ENCODE measurements at places on chromosomes 5 and 9.

- no peak for DNase-seq
Observed at GRCh38 chr5:29079771-29080170, 2041.4 kb upstream of the CDH9 start.

DNA sequence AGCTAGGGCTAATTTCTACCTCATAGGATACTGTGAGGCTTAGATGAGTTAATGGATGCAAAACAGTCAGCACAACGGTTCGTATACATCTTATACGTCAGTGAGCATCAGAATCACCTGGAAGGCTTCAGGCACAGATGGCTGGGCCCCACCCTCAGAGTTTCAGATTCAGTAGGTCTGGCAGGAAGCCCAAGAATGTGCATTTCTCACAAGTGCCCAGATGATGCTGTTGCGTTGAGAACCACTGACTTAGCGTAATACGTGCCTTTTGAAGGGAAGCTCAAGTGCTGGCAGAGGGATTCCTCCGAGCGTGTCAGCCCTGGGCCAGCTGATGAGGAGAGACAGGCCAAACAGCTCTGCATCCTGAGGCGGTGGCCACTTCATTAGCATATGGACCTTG is 117.1 kb upstream of the WWC1 start:
- peak; percentile 72 for DNase-seq

DNA sequence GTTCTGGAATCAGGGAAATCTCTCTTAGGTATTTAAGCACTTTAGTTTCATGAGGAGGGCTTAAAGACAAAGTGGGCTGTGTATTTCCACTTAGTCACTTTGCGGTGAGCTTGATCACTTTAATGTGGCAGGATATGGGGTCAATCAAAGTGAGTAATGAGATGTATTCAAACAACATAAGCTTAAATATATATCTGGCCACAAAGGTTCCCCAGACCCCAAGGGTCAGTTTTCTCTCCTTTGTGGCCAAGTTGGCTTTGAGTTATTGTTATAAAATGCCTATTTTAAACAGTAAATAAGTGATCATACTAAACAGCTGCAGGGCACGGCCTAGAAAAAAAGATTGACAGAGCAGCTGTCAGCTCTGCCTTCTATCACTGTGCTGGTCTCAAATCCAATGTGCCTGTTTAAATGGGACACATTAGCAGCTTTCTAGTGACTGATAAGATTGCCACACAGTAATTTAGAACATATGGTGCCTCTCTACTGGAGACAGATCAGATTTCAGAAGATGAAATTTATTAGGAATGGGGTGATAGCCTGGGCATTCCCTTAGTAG is 363.9 kb downstream of the AGTPBP1 start:
- peak; percentile 26 for DNase-seq

DNA sequence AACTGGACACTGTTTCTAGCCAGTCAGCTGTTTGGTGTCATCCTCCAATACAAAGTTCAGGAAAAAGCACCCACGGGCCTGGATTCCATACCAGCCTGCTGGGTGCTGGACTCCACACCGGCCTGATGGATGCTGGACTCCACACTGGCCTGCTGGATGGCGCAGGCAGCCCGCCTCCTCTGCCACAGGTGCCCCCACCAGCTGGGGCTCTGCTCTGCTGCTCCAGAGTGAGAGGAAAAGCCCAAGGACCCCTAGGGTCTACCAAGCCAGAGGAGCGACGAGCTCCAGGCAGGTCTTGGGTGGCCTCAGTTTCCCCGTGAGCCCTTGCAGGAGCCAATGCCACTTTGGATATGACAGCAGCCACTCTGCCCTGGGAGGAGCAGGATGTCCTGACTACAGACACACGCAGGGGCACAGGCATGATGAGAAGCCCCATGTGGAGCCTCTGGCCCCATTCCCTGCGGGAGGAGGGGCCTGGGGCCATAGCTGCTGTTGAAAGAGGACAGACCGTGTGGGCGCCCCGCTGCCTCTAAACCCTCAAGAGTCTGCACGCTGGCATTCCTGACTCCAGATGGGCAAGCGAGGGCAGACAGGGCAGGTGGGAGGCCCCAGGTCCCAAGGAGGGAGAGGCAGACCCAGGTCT is 141.6 kb downstream of the OLFM1 start:
- no peak for DNase-seq

GRCh38 chr5:122421374-122422079 is 109.5 kb downstream of the SNCAIP start:
- no peak for DNase-seq

DNA sequence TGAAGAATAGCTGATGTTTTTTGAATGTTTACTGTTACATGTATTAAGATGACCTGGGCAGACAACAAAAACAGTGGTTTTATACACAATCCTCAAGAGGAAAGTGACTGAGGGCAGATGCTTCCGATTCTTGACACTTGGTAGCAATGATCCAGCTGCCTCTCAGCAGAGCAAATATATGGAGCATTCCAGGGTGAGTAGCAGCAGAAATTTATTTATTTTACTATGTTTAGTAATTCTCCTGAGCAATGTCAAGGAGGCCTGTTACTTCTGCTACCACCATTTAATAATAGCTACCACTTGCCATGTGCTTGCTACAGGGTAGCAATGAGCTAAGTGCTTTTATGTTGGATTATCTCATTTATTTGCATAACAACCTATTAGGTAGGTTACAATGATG is 69.1 kb upstream of the NR3C1 start:
- no peak for DNase-seq

GRCh38 chr5:170277867-170278281 is 19.7 kb downstream of the LCP2 start:
- no peak for DNase-seq

- no peak for DNase-seq
Observed at GRCh38 chr9:97940233-97940632, 2.3 kb upstream of the HEMGN start.

GRCh38 chr5:74992791-74993190 is 59.6 kb downstream of the GCNT4 start:
- no peak for DNase-seq

GRCh38 chr5:132823481-132824050 is 6.9 kb downstream of the SHROOM1 start:
- DNase-seq: no peak

DNA sequence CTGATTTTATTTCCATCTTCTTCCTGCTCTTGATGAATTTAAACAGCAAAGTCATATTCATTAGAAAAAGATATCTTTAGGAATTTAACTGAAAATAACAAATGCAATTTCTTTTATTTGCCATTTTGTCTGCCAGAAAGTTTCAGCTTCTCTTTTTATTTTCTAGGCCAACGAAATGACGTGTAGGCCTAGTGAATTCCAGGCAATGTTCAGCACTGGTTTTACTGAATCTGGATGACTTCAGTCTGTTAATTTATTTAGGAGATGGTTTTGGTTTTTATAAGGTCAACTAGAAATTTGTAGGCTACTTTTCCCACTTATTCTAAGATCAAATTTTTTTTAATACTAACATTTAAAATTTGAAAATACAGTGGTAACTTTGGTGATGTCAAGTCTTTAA is 129.1 kb upstream of the VCAN start:
- DNase-seq: no peak

GRCh38 chr5:761059-761771 is 23.3 kb downstream of the ZDHHC11B start:
- no peak for DNase-seq

DNA sequence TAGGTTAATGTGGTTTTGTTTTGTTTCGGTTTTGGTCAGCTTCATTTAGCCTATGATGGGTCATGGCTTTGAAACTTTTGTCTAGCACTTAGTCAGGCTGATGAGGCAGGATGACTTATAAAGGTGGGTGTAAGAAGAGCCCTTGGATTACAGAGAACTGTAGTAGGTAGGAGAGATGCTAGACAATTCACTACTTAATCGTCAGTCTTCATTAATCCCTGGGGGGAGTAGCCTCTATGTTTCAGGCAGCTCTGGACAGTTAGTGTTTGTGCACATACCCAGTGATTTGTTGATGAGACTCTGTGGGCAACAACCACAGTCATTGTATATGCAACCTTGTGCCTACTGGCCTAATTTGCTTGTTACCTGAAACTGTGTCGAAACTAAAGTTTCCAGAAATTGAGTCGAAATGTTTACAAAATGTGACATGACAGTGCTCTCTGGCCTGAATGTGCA is 113.3 kb downstream of the MTREX start:
- DNase-seq: no peak

DNA sequence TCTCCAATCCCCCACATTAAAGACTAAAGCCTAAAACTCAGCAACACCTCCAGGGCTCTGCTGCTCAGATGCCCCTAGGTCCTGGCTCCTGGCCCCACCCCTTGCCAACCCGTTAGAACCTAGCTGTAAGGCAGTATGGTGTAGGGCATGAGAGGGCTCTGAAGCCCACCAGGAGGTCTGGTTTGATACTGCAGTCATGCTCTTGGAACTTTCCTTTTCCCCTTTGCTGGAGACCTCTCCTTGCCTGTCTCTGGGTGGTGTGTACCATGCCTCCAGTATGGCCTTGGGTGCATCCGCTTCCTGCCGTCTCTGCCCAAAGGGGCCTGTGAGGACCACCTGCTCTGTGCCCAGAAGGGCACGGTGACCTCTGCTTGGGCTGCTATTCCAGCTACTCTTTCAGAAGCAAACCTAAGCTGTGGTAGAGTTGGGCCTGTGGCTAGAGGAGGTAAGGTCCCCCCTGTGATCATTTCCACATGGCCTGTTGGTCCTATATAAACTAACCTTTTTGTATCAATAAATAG is 3.5 kb downstream of the TENT4A start:
- no peak for DNase-seq

GRCh38 chr5:111863801-111864200 is 106.8 kb upstream of the NREP start:
- DNase-seq: peak; percentile 56

- DNase-seq: peak; percentile 33
Observed at GRCh38 chr9:95305770-95306492, 11.6 kb downstream of the FANCC start.

DNA sequence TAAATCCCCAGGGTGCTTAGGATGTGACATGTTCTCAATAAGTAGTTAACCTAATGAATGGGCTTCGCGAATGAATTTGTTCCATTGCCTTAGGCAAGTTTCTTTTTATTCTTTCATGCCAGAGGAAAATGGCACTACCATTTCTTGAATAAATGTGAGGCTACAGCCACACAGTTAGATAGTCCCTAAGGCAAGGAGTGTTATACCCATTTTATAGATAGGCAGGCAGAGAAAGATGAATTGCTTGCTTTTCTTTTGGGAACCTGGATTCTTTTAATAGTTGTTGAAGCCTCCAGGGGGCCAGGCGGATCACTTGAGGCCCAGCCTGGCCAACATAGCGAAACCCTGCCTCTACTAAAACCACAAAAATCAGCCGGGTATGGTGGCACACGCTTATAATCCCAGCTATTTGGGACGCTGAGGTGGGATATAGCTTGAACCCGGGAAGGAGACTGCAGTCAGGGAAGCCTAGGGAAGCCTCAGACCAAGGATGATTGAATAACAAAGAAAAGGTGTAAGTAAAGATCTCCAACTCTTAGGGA is 943 bp downstream of the NOP16 start:
- DNase-seq: no peak

GRCh38 chr5:2155556-2155955 is 272.8 kb upstream of the IRX4 start:
- no peak for DNase-seq

- DNase-seq: no peak
Observed at GRCh38 chr9:7591501-7591900, 208.1 kb downstream of the DMAC1 start.

GRCh38 chr5:159781626-159782157 is 134.6 kb upstream of the ADRA1B start:
- DNase-seq: no peak

DNA sequence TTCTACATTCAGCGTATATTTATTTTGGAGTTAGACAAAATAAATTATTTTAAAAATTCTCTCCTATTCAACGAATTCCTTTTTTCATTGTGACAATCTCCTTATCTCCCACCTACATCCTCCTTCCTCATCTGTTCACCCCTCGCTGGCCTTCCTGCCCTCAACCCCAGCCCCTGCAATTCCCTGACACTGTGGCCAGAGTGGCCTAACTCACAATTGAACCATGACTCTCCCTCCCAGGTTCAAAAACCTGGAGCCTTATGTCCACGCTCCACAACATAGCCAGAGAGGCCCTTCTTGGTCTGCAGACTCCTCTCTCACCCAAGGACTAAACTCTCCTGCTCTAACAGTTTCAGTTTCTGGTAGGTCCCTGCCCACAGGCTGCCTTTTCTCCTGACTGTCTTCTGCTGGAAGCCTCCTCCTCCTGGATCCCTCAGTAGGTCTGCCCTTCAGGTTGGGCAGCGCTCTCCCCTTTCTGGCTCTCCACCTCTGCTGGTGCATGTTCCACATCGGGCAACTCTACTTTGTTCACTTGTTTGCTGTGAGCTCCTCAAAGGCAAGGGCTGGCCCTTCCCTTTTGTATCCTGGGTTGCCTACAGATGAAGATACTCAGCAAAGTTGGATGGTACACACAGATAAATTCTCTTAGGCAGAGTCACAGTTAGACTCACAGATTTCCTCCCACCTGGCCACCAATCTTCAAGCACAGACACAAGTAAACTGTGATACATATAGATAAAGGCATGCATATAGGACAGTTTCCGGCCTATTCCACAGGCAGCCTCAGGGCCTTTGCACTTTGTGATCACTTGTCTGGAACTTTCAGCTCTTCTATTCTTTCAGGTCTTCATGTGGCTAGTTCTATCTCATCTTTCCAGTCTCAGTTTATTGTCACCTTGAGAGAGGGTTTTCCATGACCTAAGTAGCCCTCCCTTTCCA is 19.8 kb upstream of the MYORG start:
- DNase-seq: no peak

GRCh38 chr5:179766726-179767455 is 26.9 kb upstream of the LTC4S start:
- DNase-seq: no peak

- no peak for DNase-seq
Observed at GRCh38 chr9:37191403-37192089, 71.2 kb downstream of the ZCCHC7 start.

DNA sequence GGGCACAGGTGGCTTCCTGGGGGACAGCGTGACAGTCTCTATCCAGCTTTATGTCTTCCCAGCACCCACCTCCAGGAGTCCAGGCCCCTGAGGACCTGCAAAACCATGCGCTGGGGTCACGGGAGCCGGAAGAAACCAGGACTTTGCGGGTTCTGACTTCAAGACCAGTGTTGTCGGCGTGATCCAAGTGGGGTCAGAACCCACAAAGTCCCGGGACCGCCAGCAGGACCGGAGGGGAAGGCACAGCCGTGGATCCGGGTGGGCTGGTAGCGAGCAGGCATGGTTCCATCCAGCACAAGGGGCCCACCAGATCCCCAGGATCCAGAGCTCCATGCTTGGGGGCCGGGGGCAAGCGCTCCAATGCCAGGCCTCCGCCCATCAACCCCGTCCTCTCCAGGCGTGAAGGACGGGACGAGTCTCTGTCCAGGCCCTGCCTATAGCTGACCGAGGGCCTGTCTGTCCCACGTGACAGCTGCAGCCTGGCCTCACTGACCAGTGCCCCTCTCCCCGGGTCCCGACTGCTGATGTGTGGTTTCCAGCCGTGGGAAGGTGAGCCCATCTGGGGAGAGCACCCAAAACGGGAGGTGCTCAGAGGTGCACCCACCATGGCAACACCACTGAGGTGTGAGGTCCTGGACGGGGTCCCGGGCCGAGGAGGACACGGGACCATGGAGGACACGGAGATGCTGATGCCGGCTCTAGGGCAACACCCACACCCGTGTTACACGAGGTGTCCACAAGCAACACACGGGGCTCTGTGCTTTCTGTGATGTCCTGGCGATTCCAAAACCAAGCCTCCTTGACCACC is 48.9 kb downstream of the SLC12A7 start:
- no peak for DNase-seq

Data from fibroblast of upper back skin (primary cell).